CD4-positive, alpha-beta T cell treated with Interleukin-15 for 4 hours (primary cell): ENCODE measurements at places on chromosomes 7 and 10.

- no peak for DNase-seq
Measured at GRCh38 chr10:79396520-79396919, 48.9 kb downstream of the ZCCHC24 start.

- DNase-seq: no peak
Measured at GRCh38 chr10:119351189-119351588, 143.8 kb downstream of the GRK5 start.

DNA sequence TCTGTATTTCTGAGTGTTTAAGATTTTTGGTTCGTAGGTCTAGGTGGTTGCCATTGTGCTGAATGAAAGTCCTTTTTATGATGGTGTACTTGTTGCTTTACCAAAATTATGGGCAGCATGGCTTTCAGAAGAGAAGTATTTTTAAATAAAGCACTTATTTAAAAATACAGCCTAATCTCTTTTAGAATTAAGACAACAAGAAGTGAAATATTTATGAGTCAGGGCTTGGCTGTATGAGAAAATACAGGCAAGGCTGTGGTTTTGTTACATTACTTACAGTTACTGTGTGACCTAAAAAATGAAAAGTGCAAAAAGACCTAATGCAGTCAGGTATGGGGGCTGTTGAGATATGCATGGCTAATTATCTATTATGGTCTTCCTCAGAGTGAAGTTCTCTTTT, 185.2 kb upstream of the PPP1R3A start:
- DNase-seq: no peak

GRCh38 chr7:128265906-128266300, 24.8 kb downstream of the LEP start:
- no peak for DNase-seq

GRCh38 chr10:43781480-43782361, 133.0 kb upstream of the ZNF32 start:
- peak; percentile 19 for DNase-seq

DNA sequence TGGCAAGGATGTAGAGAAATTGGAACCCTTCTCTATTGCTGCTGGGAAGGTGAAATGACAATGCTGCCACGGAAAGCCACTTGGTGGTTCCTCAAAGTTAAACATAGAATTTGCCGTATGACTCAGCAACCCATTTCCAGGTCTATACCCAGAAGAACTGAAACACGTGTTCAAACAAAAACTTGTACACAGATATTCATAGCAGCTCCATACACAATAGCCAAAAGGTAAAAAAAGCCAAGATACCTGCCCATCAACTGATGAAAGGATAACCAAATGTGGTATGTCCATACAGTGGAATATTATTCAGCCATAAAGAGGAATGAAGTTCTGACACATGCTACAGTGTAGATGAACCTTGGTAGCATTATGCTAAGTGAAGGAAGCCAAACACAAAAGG, 39.1 kb downstream of the LHPP start:
- DNase-seq: no peak

GRCh38 chr10:17599089-17599488, 18.1 kb downstream of the HACD1 start:
- DNase-seq: peak; percentile 19

GRCh38 chr10:92523639-92524038, 50.3 kb downstream of the IDE start:
- DNase-seq: no peak

GRCh38 chr7:120819861-120820260, 38.1 kb downstream of the TSPAN12 start:
- DNase-seq: no peak

DNA sequence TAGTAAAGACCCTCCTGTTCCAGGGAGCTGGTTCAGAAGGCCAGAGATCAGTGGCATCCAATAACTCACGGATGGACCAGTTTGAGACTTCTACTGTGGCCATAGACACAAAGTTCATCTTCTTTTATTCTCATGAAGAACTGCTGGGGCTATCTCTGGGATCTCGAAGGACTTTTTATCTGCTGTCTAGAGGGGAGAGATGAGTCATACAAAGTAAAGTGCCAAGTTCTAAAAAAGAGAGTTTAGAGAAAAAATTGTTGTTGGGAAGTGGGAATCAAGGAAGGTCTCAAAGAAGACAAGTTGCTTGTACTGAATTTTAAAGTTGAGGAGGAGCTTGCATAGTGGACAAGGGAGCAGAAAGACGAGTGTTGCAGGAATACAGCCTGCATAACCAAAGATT, 8.0 kb upstream of the FAM221A start:
- no peak for DNase-seq

- peak; percentile 5 for DNase-seq
Measured at GRCh38 chr7:106767498-106768323, 97.4 kb upstream of the PIK3CG start.

GRCh38 chr10:1738950-1739349, 1.6 kb upstream of the ADARB2 start:
- no peak for DNase-seq

- no peak for DNase-seq
Measured at GRCh38 chr10:3848775-3849635, 64.0 kb upstream of the KLF6 start.

DNA sequence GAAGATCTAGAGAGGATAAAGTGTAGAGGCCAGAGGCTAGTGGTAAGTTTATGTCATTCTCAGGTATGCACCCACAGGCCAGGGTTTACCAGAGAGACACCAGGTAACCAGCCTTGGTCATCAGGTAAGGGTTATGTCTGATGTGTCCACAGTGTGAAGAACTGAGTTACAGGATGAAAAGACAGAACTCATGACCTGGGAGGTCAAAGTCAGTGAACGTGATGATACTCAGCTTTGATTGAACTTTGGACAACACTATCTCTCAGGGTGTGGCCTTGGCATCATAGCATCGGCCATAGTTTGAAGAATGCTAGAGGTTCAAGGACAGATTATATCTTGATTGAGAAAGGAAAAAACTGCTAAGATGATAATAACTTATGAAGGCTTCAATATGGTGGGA, 37.5 kb downstream of the MGAM start:
- DNase-seq: no peak

- DNase-seq: no peak
Measured at GRCh38 chr10:1070919-1071318, 14.7 kb downstream of the WDR37 start.

- DNase-seq: peak; percentile 45
Measured at GRCh38 chr10:133475425-133475734, 21.6 kb downstream of the SCART1 start.

DNA sequence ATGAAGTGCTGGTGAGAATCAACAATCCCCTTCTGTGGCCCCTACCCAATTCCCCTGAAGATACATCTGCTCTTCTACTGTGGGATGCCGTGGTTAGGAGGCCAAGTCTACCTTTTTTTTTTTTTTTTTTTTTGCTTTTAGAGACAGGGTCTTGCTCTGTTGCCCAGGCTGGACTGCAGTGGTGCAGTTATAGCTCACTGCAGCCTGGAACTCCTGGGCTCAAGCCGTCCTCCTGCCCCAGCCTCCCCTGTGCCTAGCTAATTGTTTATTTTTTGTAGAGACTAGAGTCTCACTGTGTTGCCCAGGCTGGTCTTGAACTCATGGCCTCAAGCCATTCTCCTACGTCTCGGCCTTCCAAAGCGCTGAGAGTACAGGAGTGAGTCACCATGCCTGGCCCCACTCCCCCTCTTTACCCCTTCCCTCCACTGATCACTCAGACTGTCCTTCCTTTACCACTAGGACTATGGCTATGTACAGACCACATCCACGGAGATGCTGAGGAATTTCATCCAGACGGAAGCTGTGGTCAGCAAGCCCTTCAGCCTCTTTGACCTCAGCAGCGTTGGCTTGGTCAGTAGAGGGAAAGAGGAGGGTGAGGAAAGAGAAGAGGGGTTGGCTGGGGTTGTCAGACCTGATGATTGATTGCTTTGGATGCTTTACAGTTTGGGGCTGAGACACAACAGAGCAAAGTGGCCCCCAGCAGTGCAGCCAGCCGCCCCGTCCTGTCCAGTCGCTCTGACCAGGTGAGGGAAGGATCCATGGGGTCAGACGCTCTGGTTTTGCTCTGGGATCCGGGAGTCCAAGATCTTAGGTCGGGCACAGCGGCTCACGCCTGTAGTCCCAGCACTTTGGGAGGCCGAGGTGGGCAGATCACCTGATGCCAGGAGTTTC, 1.8 kb downstream of the AP4M1 start:
- no peak for DNase-seq

- no peak for DNase-seq
Measured at GRCh38 chr7:41592236-41592635, 110.7 kb downstream of the INHBA start.

DNA sequence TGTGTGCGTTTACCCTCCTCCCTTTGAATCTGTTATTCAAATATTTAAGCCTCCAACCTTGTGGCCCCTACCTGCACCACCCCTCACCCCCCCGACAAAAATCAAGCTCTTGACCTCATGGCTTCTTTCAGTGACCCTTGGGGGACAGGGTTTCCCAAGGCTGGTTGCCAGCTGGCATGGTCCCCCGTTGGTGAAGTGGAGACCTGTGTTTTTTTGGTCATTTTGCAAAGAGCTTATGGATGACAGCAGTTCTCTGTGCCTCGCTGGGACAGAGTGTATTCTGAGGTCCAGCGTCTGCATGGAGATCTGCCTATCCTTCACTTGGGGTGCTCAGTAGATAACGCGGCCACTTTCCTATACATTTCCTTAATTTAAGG, 111.0 kb downstream of the TCF7L2 start:
- no peak for DNase-seq

DNA sequence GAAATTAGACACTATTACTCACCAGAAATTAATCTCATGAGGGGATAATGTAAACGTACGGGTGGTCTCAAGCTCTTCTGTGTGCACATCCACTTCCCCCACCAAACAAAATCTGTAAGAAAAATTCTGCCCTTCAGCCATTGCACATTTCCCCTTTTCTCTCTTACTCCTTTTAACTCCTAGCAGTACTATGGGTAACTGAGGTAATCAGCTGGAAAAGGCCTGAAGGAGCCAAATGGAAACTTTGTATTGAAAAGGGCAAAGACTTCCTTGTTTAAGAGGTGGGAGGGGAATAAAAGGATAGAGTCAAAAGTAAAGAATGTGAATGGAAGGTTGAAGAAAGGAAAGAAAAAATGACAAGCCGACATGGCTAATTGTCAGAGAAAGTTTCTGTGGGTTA, 273.8 kb downstream of the RNLS start:
- no peak for DNase-seq

GRCh38 chr7:85065888-85066485, 120.9 kb downstream of the SEMA3D start:
- DNase-seq: no peak

GRCh38 chr10:489330-489729, 200.1 kb downstream of the DIP2C start:
- DNase-seq: no peak

DNA sequence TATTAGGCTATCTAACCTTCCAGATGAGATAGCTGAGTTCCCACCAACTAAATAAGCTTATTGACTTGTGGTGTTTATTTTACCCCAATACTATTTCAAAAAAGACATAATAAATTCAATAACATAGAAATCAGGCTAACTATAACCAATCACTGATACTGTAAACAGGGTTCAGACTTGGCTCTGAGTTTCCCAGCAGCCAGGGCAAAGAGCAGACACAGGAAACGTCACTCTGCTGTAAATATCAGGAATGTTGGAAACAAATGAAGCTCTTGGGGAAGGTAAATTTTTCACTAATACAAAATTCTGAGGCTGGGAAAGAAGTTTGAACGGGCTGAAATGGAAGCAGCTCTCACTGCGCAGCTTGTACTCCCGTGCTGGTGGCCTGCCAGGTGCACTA, 114.6 kb downstream of the GALNT11 start:
- DNase-seq: no peak

DNA sequence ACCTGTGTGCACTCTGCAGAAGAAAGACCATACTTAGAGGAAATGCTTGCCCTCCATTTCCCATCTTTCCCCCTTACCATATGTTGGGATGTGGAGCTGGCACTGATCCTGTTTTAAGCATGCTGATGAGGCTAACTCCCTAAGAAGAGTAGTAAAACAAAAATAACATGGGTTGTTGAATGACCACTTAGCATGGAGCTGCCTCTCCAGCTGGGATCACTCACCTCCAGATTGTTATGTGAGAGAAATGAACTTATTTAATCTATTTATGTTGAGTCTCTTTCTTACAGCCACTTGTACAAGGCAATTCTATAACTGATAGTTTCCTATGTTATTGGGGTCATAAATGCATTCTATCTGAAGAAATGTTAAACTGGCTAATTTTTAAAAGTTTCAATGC, 17.0 kb downstream of the CTTNBP2 start:
- no peak for DNase-seq

DNA sequence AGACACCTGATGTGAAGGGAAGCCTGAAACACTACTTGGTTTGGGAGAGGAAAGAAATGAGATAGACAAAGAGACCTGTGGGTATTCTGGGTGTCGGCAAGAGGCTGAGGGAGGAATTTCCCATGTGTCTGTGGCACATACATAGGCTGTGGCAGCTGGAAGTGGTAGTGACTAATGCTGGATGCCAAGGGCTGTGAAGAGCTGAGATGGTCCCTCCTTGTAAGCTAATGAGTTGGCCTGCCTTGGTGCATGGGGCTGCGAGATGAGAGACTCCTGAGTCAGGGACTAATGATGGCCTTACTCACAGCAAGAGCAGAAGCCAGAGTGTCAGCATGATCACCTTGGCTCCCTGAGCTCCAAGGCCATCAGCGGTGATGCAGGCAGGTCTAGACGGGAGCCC, 119.0 kb upstream of the EEPD1 start:
- DNase-seq: no peak

- no peak for DNase-seq
Measured at GRCh38 chr7:134176037-134176350, 48.9 kb downstream of the LRGUK start.

- DNase-seq: no peak
Measured at GRCh38 chr7:98423043-98423442, 22.2 kb upstream of the BAIAP2L1 start.

DNA sequence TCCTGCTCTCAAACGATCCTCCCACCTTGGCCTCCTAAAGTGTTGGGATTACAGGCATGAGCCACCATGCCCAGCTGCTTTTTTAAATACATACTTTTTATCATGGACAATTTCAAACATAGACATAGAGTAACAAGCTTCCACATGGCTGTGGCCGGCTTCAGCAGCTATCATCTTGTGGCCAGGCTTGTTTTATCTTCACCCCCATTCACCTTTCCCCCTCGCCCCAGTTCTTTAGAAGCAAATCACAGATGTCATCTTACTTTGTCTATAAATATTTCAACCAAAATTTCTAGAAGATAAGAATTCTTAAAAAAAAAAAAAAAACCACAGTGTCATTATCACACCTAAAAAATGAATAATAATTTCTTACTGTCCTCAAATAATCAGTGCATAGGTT, 5.9 kb downstream of the FOXK1 start:
- no peak for DNase-seq

- DNase-seq: no peak
Measured at GRCh38 chr7:54109501-54109900, 432.7 kb upstream of the VSTM2A start.

GRCh38 chr10:112723876-112724275, 226.2 kb upstream of the TCF7L2 start:
- no peak for DNase-seq

- DNase-seq: no peak
Measured at GRCh38 chr10:108436096-108436495, 1271.6 kb upstream of the SORCS1 start.

- no peak for DNase-seq
Measured at GRCh38 chr10:79132681-79133381, 64.1 kb downstream of the ZMIZ1 start.

- no peak for DNase-seq
Measured at GRCh38 chr10:96826438-96826837, 5.7 kb upstream of the LCOR start.
